Stimulated activated CD4-positive, alpha-beta T cell treated with anti-CD3 and anti-CD28 coated beads, Interleukin-2, amount 100 ng/mL, for 48 hours (primary cell): ENCODE measurements at places on chromosomes 3 and 15.

GRCh38 chr3:126750756-126751121, 46.7 kb downstream of the CHCHD6 start:
- DNase-seq: no peak

DNA sequence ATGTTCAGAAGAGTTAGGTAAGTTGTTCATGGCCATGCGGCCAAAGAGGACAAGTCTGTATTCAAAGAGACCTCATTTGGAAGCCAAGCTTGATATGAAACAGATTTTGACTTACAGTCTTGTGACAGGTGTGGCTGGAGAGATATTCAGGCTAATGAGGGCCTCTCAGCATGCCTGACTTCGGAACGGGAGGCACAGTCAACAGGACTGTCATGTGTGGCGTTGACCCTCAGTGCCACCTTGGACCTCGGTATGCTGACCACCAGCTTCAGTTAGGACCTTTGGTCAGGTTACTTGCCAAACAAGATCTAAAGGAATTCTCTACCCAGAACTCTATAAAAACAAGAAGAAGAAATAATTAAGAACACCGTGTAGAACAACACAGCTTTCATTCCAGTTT, 124.1 kb downstream of the CHST2 start:
- no peak for DNase-seq

GRCh38 chr3:126514161-126514560, 3.4 kb downstream of the UROC1 start:
- DNase-seq: no peak

DNA sequence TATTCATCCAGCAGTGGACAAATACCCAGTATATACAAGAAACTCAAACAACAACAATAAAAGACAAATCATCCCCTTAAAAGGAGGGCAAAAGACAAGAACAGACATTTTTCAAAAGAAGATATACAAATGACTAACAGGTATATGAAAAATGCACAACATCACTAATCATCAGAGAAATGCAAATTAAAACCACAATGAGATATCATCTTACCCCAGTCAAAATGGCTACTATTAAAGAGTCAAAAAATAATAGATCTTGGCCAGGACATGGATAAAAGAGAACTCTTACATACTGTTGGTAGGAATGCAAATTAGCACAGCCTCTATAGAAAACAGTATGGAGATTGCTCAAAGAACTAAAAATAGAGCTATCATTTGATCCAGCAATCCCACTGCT, 16.9 kb downstream of the DHX36 start:
- DNase-seq: no peak

GRCh38 chr3:124336067-124336656, 344.2 kb upstream of the ROPN1 start:
- no peak for DNase-seq

GRCh38 chr15:43509660-43510199, 7.7 kb upstream of the MAP1A start:
- no peak for DNase-seq

DNA sequence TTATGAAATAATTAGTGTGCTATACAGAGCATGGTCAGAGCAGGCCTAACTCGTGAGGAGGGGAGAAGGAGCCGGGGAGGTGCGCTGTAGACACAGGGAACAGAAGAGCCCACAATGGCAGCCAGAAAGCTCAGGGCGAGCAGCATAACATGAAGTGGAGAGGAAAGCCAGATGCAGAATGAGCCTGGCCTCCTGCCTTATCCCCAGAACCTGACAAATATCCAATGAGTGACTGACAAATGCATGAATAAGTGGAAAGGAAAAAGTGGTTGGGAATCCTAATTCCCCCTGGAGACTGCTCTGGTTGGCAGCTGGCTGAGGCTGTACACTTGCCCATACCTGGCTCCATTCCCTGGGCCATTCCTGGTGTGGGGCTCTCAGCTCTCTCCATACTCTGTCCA, 9.2 kb upstream of the MST1R start:
- no peak for DNase-seq

DNA sequence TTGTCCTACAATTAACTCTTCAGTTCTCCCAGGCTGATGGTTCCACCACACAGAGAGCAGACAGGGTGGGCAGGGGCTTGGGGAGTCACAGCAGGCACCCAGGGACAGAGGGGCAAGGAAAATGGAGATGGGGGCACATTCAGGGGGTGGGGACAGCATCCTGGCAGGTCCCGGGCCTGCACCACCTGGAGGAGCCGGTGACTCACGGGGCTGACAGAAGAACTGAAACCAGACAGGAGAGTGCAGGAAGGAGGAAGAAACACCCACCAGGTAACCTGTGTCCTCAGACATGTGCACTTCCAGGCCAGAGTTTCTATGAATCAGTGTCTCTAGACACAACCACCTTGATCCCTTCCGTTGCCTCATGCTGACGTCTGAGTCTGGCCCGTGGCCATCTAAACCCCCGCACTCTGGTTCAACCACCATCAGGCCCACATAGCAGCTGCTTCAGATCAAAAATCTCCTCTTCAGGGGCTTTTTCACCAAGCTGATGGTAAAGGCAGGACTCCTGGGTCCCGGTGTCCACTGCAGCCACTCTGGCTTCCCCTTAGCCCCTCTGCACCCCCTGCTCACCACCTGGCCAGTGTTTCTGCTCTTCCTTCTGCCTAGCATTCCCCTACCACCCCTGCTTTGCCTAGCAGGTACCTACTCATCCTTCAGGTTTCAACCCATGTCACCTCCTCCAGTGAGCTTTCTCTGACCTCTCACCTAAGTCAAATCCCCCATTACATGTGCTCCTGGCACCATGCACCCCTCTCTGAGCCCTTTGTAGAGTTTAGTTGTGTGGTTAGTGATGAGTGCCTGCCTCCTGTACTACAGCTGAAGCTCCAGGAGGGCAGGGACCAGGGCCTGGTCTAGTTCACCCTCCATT, 16.5 kb upstream of the CYP11A1 start:
- DNase-seq: peak; percentile 62

DNA sequence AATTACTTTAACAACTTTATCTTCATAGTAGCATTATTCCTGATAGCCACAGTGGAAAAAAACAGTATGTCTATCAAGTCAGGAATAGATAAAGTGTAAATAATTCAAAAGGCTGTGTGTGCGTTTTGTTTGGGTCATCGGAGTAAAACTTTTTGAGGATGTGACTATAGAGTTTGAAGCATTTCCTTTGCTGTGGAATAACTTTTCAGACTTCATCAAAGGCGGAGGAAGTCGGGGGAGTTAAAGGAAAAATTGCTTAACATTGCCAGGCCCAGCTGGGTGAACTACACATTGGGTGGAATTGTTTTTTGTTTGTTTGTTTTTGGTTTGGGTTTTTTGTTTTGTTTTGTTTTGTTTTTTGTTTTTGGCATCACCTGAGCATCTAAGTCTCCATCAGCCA, 70.4 kb upstream of the CRTC3 start:
- no peak for DNase-seq

- peak; percentile 37 for DNase-seq
Measured at GRCh38 chr3:15206662-15207576, 873 bp downstream of the CAPN7 start.

DNA sequence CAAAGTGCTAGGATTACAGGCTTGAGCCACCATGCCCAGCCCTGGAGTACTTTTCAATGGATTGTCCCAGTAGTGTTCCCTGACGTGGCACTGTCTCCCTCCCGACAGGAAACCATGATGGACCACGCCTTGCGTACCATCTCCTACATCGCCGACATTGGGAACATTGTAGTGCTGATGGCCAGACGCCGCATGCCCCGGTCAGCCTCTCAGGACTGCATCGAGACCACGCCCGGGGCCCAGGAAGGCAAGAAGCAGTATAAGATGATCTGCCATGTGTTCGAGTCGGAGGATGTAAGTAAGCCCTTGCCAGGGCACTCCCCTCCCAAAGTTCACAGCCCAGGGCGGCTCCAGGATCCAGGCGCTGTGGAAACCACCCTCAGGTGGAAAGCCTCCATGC, 168.1 kb downstream of the NSMCE3 start:
- no peak for DNase-seq

DNA sequence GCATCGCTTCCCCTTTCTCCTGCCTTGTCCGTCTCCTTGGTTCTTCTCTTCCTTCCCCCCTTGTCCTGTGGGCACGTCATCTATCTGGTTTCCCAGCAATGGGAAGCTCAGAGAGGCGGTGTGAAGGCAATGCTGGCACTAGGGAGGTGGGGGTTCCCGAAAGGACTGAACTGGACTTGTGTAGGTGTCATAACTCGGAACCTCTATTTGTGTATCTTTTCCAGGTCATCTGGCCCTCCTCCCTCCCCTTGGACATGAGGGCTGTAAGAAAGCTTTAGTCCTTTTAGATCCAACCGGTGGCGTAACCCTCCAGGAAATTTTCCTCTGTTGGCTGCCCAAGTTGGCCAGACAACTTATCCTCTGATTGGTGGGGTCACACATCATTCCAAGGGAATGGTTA, 231.5 kb upstream of the TLE3 start:
- DNase-seq: no peak

DNA sequence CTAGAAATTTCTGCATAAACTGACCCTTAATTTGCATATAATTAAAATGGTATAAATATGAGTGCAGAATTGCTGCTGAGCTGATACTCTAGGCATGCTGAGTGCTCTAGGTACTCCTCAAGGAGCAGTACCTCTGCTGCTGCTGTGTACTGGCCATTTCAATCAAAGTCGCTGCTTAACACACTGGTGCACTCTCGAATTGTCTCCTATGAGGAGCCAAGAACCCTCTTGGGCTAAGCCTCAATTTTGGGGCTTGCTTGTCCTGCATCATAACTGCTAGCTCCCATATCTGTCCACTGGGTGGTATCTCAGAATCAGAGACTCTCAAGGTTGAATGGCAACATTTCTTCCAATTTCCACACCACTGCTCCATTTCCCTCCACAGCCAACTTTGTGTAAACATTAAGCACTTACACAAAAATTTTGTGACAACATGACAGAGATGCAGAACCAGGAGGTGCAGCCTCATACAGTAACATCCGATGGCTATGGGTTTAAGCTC, 82.5 kb downstream of the XXYLT1 start:
- DNase-seq: no peak

GRCh38 chr15:73483053-73483452, 40.1 kb downstream of the REC114 start:
- no peak for DNase-seq

- DNase-seq: no peak
Measured at GRCh38 chr15:100005013-100005412, 271.8 kb upstream of the LYSMD4 start.
